ENCODE measurements at places on chromosomes 7 and 10.

DNA sequence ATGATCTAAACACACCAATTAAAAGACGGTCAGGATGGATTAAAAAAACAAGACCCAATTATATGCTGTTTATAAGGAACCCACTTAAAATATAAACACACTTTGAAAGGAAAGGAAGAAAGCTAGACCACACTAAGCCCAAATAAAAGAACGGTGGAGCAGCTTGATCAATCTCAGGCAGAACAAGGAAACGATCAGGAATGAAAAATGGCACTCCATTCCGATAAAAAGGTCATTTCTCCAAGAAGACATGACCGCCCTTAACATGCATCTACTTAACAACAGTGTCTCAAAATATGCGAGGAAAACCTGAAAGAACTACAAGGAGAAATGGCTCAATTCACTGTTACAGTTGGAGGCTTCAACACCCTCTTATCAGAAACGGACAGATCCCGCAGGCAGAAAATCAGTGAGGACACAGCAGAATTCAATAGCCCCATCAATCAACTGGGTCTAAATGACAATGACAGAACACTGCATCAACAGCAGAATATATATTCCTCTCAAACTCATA, 210.0 kb downstream of the MAD1L1 start:
- DNase-seq: no peak

DNA sequence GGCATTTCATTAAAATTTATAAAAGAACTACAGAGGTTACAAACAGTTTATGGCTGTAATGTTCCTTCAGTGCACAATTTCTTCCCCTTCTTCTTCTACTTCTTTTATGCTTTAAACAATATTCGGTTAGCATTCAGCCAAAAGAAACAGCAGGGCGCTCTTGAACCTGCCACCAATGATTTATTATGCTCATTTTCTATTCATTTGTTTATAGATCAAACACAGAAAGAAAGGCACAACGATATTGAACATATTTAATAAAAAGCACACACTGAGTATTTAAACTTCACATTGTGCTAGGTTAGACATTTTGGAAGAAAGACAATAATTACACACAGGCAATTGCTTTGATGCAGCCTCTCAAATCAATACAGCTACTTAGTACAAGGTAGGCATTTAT, 1025.8 kb upstream of the LRRN3 start:
- DNase-seq: no peak

DNA sequence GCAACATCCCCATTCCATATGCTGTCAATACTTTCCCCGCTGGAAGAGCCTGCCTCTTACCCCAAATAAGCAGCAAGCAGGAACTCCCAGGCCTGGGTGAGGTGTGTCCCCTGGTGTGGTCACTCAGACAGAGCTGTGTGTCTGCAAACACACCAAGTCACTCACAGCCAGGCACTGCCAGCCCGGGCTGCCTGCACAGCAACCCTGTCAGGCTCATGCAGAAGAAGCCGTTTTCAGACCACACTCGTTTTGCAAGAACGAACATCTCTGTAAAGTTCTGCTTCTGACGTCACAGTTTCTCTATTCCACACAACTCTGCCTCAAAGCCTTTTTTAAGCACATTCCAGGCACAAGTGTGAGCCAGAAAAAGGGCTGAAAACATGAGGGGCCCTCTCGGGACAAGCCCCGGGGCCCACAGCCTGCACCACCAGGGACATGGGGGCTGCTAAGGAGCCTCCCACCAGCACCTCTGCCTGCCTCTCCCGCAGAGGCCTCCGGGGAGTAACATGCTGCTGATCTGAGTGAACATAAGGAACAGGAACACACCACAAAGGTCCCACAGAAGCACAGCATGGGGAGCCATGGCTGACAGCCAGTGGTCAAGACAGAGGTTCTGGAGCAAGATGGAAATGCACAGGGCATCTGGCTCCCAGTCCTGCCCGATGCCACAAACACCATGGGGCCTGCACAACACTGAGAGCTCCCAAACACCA, 11.4 kb downstream of the PTPRN2 start:
- DNase-seq: no peak

DNA sequence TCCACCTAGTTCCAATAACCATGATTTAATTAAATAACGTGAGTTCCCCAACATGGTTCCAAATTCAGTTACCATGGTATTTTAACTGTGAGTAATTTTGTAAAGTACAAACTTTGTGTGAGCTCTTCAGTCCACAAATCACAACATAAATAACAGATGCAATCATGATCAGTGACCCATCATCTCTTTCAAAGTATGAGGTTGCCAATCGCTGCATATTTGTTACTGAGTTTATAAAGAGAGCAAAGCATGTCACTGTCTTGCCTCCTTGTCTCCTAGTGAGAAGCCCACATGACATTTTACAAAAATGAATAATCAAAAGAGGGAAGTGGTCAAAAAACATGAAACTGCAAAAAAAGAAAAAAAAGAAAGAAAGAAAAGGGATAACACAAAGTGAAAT, 69.1 kb upstream of the PDSS1 start:
- DNase-seq: no peak

GRCh38 chr7:101402081-101402779, 39.6 kb downstream of the COL26A1 start:
- no peak for DNase-seq

- no peak for DNase-seq
Observed at GRCh38 chr7:88203401-88203800, 16.4 kb downstream of the SRI start.

GRCh38 chr10:74391786-74392185, 240.8 kb downstream of the ADK start:
- no peak for DNase-seq

DNA sequence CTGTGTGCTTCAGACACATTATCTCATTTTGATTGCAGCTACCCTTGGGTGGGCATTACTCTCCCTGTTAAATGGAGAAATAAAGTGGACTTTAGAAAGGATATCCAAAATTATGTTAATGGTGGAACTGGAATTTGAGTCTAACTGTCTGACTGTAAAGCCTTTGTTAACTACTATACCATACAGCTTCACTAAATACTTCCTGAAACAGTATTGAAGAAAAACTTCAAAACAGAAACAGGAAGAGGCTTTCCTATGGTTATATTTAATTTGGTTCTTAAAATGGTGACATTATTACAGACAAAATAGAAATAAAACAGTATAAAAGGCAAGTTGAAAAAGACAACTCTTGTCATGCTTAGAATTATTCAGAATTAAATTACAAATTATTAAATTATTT, 25.0 kb downstream of the SPAG6 start:
- DNase-seq: no peak

DNA sequence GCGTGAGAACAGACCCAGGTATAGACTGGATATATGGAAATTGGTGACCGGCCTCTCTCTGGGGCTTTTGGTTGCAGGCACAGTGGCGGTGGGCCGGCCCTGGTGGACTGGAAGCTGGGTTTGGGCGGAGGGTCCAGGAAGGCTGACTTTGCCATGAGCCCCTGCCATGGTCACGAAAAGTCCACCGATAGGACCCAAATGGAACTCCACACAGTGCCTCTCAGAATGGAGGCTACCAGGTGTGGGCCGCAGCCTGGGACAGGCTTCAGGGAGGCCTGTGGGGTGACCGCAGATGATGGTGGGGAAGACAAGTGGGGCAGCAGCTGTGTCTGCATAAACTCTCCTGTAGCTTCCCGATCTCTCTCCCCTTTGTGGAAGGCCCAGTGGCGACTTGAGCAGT, 123.2 kb downstream of the DNAJB6 start:
- DNase-seq: no peak

GRCh38 chr10:11528286-11528685, 83.2 kb downstream of the USP6NL start:
- DNase-seq: no peak

GRCh38 chr7:55158541-55159382, 139.9 kb downstream of the EGFR start:
- DNase-seq: no peak

DNA sequence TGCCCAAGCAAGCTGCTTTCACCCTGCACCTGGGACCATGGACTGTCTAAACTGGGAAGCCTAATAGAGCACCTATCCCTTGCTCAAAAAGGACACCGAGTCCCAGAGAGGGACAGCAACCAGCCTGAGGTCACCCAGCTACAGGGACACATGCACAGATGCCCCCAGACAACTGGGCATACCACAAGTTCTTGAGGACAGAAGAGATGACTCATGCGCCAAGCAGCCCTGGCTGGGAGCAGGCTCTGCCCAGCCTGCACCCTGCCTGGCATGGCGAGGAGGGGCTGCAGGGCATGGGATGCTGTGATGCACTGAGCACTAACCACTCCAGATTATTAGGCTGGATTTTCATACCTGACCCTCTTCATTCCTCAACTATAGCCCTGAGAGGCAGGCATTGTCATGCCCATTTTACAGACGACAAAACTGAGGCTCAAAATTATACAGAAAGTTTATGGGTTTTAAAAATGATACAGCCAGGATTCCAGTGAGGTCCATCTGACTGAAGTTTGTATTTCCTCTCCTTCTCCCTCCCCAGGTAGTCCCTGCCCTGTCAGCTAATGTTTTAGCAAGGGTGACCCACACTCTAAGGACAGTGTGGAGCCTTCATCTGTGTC, 289.3 kb upstream of the ZMIZ1 start:
- DNase-seq: no peak

GRCh38 chr7:133016604-133017003, 65.3 kb downstream of the CHCHD3 start:
- no peak for DNase-seq

DNA sequence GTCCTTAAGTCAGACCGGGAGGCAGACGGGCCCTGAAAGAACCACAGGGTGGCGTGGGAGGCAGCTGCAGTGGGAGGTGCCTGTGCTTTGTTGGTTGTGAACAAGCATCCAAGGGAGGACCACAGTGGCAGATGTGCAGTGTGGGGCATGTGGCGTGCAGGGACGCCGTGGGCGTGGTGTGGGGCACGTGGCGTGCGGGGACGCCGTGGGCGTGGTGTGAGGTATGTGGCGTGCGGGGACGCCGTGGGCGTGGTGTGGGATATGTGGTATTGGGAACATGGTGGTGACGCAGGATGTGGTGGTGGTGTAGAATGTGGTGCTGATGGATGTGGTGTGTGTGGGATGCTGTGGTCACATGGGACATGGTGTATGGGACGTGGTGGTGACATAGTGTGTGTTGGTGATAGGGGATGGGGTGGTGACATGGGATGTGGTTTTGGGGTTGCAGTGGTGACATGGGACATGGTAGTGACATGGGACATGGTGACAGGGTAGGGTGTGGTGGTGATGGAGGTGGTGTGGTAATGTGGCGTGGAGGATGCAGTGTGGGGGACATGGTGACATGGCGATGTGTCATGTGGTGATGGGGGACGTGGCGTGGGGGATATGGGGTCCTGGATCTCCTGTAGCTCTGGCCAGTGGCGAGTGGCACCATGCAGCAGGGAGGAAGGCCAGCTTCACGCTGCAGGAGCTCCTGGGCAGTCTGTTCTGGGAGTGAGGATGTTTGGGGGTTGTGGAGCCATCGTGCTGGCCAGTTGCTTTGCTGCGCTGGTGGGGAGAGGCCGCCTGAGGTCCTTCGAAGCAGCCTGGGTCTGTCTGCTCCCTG, 78.8 kb downstream of the INPP5A start:
- DNase-seq: peak; percentile 38

GRCh38 chr7:46522354-46522906, 601.4 kb upstream of the IGFBP3 start:
- DNase-seq: no peak

Data from CD4-positive, alpha-beta T cell treated with Interleukin-6 for 4 hours (primary cell).